GF-D8 (cell line): ENCODE measurements at places on chromosomes 7 and 10.
A peak's percentile ranks its signal among the peaks of the same experiment; 100 is the strongest.

- no peak for DNase-seq
Observed at GRCh38 chr7:155115288-155115687, 45.2 kb downstream of the HTR5A start.

DNA sequence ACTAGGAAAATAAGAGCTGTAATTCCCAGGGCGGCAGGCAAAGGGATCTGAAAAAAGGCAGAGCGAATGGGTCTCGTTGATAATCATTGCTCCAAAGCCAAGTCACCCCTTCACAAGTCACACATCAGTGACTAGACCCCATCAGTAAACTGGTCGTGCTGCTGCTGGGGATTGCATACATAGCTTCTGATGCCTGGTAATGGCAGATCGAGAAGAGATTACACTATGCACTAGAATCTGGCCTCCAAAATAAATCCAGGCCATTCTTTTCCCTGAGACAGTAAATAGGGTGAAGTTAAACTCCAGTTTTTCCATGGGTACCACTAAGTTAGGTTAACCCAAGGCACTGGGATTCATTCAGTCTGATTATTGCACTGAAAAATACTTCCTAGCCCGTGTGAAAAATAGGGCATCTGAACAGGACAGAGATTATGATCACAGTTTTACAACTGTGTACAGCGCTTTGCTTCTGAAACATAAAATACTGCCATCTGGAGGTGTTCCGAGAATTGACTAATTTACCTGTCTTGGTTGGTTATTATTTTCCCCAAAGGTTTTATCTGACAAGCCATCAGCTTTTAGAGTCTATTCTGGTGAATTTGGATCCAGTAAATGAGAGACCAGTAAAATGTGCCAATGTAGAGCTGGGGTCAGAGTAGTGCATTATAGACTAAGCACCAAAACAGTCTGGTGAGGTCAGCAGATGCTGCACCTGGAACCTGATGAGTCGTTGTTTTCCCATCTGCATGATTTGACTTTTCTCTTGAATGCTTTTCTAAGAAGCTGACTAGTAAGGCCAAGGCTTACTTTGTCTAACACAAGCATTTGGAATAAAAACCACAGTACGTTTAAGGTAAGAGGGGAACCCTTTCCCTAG is 82.9 kb upstream of the AFAP1L2 start:
- DNase-seq = no peak

DNA sequence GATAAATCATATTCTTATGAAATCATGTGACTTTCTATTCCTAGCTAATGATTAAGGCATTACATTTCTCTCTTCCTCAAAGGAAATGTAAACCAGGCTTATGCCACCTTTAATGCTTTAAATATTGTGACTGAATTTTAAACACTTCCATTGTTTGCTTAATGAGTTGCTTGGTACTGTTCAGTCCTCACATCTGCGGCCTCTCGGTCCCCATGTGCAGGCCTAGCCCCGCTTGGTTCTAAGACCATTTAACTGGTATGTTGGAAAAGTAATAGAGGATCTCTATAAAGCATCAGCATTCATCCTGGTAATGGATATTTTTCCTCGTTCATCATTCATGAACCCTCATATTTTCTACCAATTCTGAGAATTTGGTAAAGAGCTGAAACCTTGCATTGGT is 27.4 kb downstream of the THSD7A start:
- DNase-seq = no peak

GRCh38 chr10:122510736-122511135 is 49.4 kb downstream of the HTRA1 start:
- DNase-seq = no peak

- DNase-seq = no peak
Observed at GRCh38 chr7:2487586-2488271, 11.5 kb upstream of the GRIFIN start.

DNA sequence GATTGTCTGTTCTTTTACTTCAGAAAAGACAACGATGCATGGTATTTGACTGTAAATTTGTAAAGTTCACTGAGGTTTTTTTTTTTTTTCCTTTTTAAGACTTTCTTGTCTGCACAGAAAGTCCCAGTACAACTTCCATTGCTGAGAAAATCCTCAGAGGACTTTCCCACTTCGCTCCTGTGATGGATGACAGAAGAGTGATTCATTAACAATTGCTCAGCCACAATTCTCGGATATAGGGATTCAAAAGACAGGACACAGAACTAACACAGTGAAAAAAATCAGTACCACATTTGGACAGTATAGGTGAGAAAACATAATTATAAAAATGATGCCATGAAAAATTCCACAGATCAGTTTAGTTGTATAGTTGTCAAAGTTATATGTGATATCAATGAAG is 48.0 kb downstream of the SEC23IP start:
- DNase-seq = no peak

- DNase-seq = peak; percentile 73
Observed at GRCh38 chr7:118288098-118288497, 63.6 kb downstream of the ANKRD7 start.

- no peak for DNase-seq
Observed at GRCh38 chr7:103919272-103919868, 70.1 kb downstream of the RELN start.

DNA sequence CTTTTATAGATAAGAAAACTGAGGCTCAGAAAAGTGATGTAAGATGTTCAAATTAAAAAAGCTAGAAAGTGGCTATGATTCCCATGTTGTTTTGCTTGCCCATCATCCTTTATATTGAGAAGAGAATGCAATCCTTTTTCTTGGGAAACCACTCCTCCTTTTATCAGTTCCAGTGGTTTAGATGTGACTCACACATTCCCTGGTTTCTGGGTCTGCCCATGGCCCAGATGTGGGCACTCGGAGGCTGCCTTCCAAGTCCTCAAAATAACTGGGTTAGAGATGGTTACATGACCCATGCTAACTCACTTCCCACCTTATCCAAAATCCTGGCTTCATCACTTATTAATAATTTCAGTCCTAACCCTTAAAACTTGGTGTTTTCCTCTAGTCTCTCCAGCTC is 550.0 kb downstream of the MDFIC start:
- no peak for DNase-seq

- no peak for DNase-seq
Observed at GRCh38 chr7:134931487-134931886, 54.8 kb upstream of the AGBL3 start.

GRCh38 chr10:6009961-6010360 is 32.6 kb upstream of the IL15RA start:
- DNase-seq = no peak

DNA sequence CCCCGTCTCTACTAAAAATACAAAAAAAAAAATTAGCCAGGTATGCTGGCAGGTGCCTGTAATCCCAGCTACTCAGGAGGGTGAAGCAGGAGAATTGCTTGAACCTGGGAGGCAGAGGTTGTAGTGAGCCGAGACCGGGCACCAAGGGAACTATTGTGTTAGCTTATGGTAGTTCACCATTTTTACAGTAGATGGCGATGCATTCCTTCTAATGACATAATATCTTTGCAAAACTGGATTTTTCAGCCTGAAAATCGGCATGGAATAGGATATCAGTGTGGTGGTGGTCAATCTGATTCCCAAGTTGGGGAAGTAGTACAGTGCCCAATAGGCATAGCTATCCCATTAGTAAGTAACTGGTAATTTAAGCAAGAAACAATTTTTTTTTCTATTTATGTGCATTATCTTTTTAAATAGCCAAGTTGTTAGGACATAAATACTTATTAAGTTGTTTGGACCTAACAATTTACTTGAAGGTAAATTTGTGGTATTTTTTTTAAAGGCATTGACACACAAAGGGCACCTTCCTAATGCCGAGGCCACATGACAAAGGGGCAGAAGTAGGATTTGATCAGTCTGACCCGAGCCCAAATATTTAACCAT is 17.6 kb upstream of the IMPDH1 start:
- peak; percentile 22 for DNase-seq

DNA sequence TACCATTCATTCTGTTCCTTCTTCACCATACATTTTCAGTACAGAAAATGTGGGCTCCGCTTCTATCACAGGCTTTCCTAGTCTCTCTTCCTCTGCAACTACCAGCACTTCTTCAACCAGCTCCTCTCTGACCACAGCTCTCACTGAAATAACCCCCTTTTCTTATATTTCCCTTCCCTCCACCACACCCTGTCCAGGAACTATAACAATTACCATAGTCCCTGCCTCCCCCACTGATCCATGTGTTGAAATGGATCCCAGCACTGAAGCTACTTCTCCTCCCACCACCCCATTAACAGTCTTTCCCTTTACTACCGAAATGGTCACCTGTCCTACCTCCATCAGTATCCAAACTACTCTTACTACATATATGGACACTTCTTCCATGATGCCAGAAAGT is 9.5 kb upstream of the MUC12 start:
- DNase-seq = no peak

GRCh38 chr7:128116740-128117139 is 85.5 kb upstream of the LRRC4 start:
- DNase-seq = no peak

GRCh38 chr10:3801558-3802192 is 16.7 kb upstream of the KLF6 start:
- DNase-seq = no peak

- no peak for DNase-seq
Observed at GRCh38 chr10:89591796-89592271, 53.2 kb downstream of the PANK1 start.

DNA sequence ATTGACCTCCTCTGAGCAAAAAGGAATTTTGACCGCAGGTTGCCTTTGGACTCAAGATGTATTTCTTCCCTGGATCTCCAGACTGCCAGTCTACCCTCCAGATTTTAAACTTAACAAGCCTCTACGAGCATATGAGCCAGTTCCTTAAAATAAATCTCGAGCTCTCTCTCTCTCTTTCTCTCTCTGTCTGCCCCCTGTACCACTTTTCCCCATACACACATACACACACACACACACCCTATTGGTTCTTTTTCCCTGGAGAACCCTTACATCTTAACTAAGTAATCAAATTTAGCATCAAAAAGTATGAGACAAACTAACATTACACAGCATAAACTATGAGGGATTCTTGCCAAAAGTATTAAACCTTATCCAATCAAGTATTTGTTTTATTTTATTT is 11.4 kb downstream of the BCAP29 start:
- DNase-seq = no peak

- DNase-seq = no peak
Observed at GRCh38 chr7:156764016-156764669, 123.6 kb downstream of the RNF32 start.

- DNase-seq = no peak
Observed at GRCh38 chr10:97450828-97451227, 4.9 kb downstream of the ZDHHC16 start.

- no peak for DNase-seq
Observed at GRCh38 chr10:21518641-21519396, 6.7 kb downstream of the SKIDA1 start.

GRCh38 chr10:99976886-99977665 is 32.7 kb downstream of the DNMBP start:
- DNase-seq = no peak

DNA sequence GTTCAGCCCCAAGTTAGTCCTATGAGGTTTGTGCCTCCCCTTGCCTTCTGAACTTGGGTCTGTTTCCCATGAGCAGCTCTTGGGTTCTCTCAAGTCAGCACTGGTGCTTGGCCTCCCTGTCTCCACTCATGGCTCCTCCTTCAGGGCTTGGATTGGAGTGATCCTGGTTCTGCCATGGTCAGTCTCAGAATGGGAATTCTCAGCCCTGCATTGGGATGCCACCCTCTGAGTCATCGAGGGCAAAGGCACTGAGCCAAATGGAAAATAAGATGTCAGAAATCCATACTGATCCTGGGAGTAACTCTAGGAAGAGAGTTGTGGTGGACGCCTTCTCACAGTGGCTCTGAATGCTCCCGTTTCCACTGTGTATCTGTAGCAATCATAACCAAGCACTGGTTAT is 233.4 kb upstream of the HABP2 start:
- no peak for DNase-seq

DNA sequence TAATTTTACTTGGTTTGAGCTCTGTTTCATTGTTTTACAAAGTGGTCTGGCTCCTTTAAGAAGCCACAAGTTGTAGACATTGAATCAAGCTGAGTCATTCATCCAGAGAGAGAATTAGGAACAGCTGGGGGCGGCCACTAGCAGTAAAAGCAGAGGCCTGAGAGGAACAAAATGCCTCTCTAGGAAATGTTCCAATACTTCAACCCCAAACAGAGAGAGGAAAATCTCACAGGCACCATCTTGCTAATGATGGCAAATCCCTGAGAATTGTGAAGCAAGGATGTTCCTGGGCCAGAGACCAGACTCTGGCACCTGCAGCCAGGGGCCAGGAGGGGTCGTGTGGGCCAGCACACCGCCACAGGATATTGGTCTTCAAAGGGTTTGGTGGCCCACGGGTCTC is 26.5 kb upstream of the TRIL start:
- no peak for DNase-seq

DNA sequence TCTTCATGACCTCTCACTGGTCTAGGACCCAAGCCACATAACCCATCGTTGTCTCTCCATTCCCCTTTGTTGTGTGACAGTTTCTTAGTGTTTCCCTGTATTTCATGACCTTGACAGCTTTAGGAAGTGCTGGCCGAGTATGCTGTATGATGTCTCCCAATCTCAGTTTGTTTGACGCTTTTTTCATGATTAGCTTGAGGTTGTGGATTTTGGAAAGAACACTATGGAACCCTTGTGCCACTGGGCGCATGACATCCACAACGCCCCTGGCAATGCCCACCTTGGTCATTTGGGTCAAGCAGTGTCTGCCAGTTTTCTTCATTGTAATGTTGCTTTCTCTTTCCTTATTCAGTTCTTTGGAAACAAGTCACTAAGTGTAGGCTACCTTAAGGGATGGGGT is 52.3 kb downstream of the RBM33 start:
- DNase-seq = no peak

- no peak for DNase-seq
Observed at GRCh38 chr7:14480281-14480680, 422.3 kb downstream of the DGKB start.
